Non-pigmented ciliary epithelial cell (primary cell): ENCODE measurements at places on chromosomes 3 and 15.
A peak's percentile ranks its signal among the peaks of the same experiment; 100 is the strongest.

GRCh38 chr3:5583920-5584319 is 396.4 kb downstream of the EDEM1 start:
- DNase-seq = no peak

GRCh38 chr3:43558171-43558570 is 63.6 kb downstream of the ANO10 start:
- no peak for DNase-seq

DNA sequence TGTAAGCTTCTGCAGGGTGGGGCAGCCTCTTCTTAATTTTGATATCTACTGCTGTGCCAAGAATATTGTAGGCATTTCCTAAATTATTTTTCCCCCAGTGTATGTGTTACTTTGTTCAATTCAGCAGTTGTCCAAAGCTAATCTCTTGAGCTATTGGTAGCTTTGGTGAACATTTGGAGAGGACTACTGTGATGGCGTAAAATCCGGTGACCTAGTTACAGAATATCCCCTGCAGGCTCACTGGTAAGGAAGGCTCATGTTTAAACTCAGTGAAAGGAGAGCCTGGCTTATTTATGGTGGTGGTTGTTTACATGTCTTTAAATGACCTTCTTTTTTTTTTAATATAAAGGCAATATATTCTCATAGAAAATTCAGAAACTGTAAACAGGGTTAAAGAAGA is 105.6 kb downstream of the LPP start:
- DNase-seq = no peak

DNA sequence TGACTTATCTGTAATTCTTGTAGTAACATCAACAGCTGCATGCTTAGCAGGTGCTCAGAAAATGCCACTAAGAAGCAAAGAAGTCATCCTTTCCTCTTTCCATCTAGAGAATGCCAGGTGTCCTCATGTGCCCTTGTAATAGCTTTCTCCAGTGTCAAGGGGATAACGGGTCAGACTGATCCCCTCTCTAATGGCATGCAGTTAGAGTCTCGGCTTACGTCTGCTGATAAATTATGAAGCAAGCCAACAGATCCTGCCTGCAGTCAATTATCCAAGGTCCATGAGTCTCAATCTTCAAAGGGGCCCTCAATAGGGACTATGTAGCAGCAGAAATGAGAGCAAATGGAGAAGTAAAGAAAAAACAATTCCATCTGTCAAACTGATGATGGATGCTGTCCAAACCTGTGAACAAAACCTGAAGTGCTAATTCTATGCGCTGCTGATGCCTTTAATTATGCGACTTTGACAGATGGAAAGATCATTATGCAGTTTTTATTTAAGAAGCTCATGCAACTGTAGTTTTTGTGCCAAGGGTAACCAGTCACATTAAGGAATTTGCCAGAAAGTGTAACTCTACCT is 162.8 kb upstream of the PEX5L start:
- no peak for DNase-seq

DNA sequence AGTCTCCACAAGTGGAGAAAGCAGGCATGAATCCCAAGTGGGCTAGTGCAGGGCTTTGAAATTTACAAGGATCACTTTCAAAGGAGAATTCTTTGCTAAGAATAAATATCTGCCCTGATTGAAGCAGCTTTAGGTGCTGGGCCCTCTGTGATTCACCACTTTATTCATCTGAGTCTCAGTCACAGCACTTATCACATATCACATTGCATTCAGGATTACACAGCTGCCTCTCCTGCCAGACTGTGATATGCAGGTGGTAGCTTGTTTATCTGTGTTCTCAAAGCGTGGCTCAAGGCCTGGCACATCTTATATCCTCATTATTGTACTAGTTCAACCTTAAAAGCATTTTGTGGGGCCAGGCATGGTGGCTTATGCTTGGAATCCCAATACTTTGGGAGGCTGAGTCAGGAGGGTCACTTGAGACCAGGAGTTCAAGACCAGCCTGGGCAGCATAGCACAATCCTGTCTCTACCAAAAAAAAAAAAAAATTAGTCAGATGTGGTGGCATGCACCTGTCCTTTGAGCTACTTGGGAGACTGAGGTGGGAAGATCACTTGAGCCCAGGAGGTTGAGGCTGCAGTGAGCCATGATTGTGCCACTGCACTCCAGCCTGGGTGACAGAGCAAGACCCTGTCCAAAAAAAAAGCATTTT is 156.9 kb upstream of the EIF1B start:
- no peak for DNase-seq

DNA sequence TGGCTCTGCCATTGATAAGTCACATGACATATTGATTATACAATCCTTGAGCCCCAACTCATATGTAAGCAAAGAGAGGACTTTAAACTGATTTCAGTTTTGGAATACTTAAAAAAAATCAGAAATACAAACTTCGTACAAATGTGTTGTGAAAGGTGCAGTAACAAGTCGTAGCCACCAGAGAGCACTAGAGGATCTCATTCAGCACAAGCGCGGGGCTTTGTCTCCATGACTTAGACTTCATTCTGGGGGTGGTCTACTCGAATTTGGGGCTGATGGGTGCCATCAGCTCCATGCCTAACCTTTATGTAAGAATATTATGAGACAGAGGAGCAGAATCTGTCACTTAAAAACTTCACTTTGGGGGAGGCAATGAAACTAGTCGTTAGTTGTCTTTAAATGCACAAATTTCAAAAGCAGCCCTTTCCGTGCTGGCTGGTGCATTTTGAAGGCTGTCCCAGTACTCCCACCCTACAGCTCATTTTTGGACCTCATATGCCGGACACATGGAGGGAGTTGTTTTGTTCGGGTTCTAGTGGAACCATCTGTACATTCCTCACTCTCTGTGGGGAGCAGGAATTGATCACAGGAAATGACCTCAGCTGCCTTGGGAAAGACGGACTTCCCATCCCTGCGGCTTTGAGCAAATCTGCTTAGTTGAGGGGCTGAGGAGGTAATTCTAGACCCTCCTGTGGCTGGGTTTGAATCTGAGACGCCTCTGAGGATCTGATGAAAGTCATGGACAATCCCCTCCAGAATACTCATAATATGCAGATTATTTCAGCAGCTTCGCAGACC is 27.5 kb upstream of the MASP1 start:
- peak; percentile 46 for DNase-seq

DNA sequence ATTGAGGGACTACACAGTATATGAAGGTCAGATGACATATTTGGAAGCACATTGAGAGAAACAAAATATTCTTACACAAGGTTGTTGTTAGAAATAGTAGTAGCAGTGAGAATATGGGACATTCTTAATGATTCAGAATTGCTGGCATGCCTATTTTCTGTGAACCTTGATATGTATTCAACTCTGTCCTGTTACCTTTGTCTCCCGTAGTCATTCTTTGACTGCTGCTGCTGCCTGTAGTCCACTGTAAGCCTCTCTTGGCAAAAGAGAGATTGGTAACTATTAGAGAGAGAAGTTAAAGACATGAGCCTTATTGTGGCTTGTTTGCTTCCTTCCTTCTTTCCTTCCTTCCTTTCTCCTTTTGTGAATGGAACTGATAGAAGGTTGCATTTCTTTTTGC is 64.5 kb downstream of the TCF12 start:
- DNase-seq = no peak

DNA sequence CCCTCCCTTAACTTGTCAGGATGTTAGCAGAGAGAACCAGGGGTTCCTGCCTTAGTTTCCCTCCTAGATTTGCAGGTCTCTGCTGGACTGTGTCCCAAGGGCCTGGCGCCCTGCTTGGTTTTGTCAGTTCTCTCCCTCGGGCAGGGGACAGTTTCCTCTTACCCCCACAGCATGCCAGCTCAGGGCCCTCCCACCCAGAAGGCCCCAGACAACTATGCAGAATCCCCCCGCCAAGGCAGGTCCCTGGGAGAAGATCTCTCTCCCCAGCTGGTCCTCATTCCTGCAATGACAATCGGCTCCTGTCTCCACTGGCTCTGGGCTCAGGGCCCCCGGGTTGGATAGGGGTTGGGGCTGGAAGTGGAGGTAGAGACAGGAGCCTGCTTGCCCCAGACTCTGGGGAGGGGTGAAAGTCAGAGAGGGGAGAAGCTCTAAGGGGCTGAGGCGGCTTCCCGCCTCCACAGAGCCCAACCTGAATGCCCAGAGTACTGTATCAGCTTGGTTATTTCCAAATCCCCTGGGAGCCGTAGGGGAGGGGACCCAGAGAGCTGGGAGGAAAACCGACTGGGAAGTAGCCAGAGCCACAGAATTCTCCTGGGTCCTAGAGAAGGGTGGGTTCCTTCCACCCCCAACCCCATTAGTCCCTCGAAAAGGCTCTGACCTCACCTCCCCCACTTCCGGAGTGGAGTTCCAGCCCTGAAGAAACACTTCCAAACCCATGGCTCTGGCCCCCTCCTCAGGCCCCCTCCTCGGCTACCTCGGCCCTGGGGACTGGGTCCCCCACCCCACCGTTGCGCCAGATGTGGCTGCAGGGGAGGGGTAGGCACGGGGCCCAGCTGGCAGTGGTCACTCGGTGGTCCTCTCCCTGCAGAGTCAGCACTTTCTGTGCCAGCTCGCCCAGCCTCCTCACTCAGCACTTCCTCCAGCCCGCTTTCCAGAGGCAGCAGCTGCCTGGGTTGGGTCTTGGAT is 3.8 kb upstream of the LOXL1 start:
- DNase-seq = no peak
